Activated CD4-positive, alpha-beta T cell treated with anti-CD3 and anti-CD28 coated beads for 1 hour (primary cell): ENCODE measurements at places on chromosomes 4 and X.

GRCh38 chr4:70496231-70496630 is 22.1 kb upstream of the AMTN start:
- no peak for DNase-seq

GRCh38 chrX:129798456-129798855 is 18.7 kb downstream of the SASH3 start:
- DNase-seq, result no peak

- no peak for DNase-seq
These were observed 245.0 kb upstream of the GEMIN8 start for GRCh38 chrX:14274691-14275090.

GRCh38 chr4:138239491-138239890 is 2.7 kb downstream of the SLC7A11 start:
- DNase-seq, result no peak

DNA sequence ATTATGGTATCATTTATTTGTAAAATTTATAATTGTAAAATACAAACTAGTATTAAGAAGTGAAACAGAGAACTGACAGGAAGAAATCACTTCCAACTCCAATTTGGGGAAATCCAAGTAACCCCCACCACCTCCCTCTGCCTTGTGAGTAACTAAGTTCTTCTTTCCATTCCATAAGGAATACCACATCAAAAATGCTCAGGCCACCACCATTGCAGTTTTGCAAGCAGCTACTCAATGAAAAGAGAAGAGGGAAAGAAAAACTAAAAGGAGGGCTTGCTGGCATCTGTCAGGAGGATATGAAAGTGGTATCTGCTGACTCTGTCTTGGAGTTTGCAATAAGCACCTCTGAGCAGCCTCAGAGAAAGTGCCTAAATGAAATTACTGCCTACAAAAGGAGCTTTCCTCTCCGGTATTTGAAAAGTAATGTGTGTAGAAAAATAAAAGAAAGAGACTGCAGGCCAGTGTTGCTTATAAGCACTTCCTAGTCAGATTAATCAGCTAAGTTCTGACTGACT is 228.7 kb downstream of the OPHN1 start:
- no peak for DNase-seq

DNA sequence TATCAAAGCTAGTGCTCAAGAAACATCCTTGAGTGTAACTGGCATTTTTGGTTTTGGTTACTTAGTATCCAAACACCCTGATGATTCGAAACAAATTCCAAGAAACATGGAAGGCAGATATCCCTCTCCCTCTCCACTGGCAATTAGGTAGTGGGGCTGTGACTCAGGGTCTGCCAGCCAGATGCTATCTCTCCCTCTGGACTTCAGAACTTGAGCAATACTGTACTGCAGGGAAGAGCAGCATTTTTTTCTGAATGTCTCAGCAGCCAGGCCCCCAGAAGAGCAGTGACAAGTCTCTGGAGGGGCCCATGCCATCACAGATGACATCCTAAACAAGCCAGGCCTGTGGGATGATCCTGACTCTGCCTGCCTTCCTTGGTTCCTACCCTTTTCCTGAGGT is 37.3 kb upstream of the BCORL1 start:
- DNase-seq, result no peak

DNA sequence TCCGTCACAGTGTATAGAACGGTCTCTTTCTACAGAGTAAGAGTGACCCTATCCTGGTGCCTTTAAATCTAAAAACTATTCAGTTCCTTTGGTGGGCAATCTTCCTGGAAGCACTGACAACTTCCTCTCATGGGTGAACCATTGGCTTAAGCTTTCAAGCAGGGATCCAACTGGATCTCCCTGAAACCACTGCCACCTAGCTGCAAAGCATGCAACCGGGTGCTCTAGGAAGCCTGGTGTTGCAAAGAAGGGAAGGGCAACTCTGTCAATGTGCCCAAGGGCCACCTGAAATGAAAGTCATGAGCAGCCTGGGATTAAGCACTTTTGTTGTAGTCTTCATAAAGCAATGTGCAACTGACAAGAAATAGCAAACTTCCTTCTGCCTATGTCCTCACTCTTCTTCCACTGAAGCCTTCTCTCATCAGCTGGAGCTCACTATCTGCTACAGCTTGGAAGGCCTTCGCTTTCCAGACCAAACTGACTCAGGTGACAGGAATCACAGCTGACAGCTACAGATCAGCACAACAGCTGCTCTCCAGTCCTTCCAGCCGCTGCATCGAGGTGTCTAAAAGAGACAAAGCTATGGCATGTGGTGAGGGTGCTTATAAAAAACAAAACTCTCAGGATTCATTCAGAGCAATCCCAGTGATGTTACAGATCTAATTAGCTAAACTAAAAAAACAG is 46.1 kb downstream of the SETD7 start:
- DNase-seq, result no peak

DNA sequence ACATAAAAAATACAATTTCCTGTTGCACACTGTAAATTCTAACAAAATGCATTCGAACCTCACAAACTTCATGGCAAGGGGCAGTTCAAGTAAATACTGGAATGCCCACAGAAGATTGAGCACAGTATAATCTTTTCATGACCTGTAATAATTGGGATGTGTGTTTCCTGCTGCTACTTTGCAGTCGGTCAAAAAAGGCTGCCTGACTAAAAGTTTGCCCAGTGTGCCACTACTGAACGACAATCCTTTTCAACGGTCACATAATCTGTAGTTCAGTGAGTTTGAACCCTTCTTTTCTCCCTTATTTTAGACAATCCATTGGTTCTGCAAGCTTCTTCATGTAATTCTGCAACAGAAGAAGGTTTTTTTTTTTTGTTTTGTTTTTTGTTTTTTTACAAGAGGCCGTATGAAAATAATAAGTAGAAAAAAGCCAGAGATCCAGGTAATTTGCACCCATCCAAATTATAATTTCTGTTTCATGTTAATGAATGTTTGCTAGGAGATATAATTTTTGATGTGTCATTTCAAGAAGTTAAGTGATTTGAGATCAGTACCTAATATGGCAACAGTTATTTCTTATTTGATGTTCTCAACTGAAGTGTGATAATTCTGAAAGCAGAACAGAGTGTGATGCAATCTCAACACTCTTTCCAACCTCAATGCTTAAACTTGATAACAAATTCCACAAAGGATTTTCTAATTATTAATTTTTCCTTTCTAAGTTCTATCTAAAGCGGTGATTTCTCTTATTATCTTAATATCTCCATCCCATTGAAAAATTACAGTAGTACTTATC is 237.6 kb downstream of the FSTL5 start:
- DNase-seq, result no peak

DNA sequence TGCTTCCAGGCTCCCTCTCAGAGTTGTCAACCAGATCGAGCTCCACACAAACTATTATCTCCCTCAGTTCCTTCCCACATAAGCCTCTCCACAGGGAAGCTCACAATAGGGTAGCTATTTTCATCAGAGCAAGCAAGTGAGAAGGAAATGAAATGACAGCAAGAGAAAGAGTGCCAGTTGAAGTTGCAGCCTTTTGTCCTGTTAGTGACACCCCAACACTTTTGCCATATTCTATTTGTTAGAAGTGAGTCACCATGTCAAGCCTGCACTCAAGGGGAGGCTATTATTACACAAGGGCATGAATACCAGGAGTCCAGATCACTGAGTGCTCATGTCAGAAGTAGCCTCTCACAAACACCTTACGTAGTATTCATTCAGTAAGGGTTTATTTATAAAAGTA is 266.3 kb upstream of the NOCT start:
- no peak for DNase-seq

GRCh38 chrX:136626891-136627290 is 21.1 kb upstream of the CD40LG start:
- DNase-seq, result no peak

DNA sequence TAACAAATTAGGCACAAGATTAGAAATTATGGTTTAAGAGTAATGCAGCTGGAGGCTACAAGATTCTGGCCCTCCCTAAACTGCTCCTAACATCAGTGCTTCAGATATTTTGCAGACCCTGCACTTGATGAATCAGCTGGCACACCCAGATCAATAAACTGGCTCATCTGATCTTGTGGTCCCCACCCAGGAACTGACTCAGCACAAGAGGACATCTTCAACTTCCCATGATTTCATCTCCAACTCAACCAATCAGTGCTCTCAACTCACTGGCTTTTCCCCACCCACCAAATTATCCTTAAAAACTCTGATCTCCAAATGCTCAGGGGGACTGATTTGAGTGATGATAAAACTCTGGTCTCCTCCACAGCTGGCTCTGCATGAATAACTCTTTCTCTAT is 21.7 kb upstream of the TMEM33 start:
- DNase-seq, result no peak

DNA sequence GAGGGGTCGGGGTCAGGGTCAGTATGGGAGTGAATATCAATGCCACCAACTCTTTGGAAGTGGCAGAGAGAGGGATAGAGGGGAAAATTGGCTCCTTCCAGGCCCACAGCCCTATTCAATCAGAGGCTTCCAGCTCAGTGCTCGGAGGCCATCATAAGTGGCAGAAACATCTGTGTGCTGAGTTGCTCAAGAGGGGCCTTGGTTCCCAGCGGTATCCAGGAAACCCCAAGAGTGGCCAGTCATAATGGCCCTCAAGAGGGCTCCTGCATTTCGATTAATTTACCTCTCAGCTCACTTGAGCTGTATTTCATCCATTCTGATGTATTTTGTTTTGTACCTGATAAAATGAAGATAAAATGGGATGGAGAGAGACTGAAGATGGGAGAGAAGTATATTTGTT is 154.3 kb upstream of the EOLA2 start:
- no peak for DNase-seq

GRCh38 chrX:27186671-27187070 is 276.5 kb downstream of the PPP4R3C start:
- DNase-seq, result no peak

DNA sequence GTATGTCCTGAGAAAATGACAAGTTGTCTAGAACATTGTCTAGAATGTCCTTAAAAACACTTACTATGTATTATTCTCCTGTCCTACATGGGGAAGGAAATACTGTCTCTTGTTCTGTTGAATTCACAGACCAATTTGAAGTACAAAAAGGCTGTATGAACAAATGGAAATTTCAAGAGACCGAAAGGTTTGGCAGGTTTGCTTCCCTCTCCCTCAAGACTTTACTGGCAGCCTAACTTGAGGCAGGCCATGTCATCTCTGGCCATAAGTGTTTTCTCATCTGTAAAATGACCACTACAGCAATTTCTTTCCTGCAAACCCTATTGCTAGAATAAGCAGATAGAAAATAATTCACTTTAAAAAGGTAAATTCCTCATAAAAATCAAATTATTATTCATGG is 191.2 kb upstream of the BMP3 start:
- DNase-seq, result no peak

- DNase-seq, result no peak
These were observed 45.3 kb downstream of the CASP6 start for GRCh38 chr4:109657854-109658418.

GRCh38 chrX:132833373-132833772 is 125.1 kb downstream of the HS6ST2 start:
- no peak for DNase-seq

- no peak for DNase-seq
These were observed 39.5 kb downstream of the ENOPH1 start for GRCh38 chr4:82469791-82470345.

GRCh38 chrX:136259543-136259942 is 8.3 kb upstream of the MAP7D3 start:
- DNase-seq, result no peak
